Left ventricle myocardium inferior (tissue), 1 donor: ENCODE measurements at places on chromosomes 1 and 21. TPM values are rescaled to one million over a fixed set of nuclear protein-coding genes. Genes with fewer than 3 reads are reported as not detected.

- no peak for DNase-seq
Measured at GRCh38 chr1:20086800-20087199, 16.8 kb downstream of the PLA2G5 start.

DNA sequence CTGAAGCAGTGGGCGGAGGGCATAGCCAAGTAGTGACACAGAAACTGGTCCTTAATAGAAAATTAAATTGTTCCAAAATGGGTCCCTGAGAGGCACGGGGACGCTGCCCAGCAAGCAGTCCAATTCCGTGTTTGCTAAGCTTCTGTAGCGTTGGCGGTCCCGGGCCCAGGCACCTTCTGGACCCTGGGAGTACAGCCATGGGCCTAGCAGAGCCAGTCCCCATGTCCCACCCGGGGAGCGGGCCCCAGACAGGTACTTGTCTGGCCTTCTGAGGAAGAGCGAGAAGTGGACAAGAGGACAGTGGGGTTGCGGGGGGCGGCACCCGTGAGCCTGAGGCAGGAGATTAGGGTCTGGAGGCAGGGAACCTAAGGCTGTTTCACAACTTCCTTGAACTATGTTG, 11.5 kb upstream of the CCDC27 start:
- DNase-seq: no peak

Gene EPHB2
- 2.0 TPM for total RNA-seq

DNA sequence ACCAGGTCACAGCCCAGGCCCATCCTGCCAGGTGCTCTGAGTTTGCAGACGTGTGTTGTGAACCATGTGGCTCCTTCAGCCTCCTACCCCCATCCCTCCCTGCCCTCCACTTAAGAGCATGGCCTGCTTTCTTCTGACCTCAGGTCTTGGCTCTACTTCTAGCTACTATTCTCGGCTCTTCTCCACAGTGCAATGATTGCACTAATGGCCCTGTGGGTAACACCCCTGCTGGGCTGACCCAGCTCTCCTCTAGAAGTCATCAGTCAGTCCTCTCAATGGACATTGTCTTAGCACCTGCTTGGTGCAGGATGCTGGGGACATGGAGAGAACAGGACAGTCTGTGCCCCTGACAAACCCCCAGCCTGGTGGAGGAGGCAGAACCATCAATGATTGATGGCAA, 22.2 kb upstream of the IFFO2 start:
- no peak for DNase-seq

DNA sequence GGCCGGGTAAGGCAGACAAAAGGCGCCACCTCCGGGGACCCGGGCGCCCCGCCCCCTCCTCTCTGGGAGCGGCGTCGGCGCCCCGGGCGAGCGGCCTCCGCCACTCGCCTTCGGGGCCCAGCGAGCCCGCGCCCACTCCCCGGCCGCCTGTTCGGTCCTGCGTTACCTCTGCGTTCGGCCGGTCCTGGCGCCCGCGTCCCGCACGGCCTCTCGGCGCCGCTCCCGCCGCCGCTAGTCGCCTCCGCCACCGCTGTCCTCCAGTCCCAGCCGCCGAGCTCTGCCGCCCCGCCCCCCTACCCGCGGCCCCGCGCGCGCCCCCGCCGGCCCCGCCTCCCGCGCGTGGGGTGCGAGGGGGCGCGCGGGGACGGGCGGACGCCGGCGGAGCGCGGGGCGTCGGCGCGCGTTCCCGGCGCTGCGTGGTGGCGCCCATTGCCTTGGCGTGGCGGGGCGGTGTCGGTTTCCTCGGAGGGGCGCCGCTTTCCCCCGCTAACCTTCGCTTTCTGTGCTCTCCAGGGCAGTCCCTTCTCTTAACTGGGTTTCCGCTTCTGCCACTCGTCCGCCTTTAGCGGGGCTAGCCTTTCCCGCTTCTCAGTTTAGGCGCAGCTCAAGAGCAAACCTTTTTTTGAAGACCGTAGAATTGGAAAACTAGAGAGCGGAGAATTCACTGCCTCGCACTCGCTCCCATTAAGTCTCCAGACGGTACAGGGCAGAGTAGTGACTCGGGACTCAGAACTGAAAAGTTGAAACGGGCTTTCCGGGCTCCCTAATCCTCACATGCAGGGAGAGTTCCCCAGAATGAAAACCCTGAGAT, at the start of gene HP1BP3:
TSS of gene HP1BP3 (minus strand) at position 279 of the 811 bp plus-strand sequence. CDS start 6,867 bp downstream, outside the sequence.
- peak; percentile 85 for DNase-seq
